ENCODE measurements at places on chromosomes 5 and 9.

DNA sequence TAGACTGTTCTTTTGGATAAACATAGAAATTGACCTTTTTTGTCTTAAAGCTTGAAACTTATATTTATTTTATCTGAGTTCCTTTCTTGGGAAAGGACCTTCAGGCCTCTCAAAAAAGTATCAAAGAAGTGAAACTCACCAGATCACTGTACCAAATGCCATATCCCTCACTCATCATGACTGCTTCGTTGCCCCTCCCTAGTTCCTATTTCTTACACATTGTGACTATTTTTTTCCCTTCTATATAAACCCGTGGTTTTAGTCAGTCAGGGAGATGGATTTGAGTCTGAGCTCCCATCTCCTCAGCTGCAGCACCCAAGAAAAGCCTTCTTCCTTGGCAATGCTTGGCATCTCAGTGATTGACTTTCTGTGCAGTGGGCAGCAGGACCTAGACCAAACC, 129.4 kb downstream of the LPAR1 start:
- DNase-seq, result no peak

DNA sequence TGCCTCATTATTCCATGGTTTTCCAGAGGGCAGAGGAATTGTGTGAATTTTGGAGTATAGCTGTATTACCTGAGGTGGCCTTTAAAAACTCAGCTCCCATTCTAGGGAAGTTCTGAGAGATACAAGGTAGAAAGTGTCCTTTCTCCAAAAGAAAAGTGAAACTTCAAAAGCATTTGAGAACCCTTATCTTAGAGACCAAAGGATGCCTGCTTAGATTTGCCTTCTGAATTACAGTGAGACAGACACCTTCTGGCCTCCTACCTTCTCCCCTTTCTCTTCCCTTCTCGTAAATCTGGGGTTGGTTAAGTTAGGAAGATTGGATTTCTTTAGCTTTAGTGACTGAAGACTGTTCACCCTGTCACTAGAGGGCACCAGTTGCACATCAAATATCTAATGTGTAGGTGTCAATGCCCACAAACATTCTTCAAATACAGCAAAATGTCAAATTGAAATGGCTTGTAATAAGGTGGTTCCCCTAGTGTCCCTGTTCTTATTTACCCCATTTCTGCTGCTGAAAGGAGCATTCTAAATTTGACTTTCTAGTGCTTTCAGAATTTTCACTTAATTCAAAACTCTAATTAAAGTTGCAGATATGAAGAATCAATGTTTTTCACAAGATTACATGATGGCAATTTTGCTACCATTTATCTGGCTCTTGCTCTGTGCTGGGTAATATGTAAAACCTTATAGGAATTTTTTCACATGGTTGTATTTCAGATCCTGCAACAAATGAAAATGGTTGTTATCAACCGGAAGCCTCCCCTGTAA, 46.7 kb downstream of the PRRC1 start:
- peak; percentile 17 for DNase-seq

DNA sequence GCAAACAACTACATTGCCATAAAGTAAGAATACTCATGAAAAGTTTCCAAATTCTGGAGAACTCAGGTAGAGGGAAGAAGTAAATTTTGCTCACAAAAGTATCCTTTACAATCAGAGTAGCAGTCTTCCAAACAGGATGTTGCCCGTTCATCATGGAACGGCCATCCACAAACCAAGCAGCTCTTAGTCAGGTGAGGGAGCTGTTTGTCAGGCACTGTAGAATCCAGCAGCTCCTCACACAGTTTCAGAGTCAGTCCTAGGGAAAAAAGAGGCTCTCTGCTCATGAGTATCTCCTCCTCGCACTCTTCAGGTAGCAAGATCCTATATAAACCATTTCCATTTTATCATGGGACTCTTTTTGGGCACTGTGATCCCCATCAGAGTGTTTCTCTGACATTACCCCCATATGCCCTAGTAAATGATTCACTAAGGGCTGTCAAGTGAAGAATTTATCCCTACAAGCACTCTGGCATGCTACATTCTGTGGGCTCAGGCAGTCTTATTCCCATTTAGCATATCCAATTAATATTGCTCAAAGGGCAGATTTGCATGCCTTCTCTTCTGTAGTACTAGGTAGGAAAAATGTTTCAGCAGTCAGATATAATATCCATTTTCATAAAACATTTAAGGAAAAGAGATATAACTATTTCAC, 97.9 kb downstream of the WDR41 start:
- DNase-seq, result no peak

- no peak for DNase-seq
These were observed 29.0 kb downstream of the STK10 start for GRCh38 chr5:172159016-172159415.

GRCh38 chr9:86344818-86345217, 9.4 kb downstream of the TUT7 start:
- DNase-seq, result no peak

DNA sequence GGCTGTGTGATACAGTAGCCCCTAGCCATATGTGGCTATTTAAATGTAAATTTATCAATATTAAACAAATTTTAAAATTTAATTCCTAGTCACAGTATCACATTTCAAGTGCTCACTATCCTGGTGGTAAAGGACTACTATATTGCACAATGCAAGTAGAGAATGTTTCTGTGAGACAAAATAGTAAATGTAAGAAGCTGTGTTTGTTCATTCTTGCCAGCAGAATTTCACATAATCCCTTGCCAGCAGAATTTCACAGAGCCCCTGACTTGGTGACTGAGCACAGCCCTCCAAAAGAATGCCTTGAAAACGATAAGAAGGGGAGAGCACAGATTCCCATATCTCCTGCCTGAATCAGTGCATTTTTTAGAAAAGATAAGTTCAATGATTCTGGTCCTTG, 75.9 kb upstream of the SELENOP start:
- DNase-seq, result no peak

DNA sequence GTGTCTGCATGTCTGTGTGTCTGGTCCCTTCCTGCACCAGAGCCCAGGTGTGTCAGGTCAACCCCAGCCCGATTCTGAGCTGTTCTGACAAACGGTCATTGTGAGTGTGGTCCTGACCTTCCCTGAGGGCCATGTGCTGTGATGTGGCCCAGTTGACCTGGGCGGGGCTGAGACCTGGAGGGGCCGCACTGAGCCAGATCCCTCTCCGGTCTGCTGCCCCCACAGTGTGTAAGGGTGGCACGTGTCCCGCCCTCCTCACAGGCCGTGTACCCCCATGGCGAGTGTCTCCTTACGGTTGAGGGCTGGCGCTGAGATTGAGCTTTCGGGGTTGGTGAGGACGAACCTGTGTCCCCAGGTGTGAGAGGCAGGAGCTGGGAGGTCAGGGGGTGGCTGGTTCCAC, 136.5 kb downstream of the MRPL36 start:
- no peak for DNase-seq

GRCh38 chr5:148573374-148573773, 81.0 kb downstream of the HTR4 start:
- DNase-seq, result no peak

DNA sequence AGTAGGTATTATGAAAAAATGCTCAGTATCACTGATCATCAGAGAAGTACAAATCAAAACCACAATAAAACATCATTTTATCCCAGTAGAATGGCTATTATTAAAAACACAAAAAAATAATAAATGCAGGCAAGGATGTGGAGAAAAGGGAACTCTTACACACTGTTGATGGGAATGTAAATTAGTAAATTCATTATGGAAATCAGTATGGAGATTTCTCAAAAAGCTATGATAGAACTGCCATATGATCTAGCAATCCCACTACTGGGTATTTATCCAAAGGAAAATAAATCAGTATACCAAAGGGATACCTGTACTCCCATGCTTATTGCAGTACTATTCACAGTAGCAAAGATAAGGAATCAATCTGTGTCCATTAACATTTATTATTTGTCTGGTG, 209.6 kb downstream of the FER start:
- no peak for DNase-seq

GRCh38 chr5:125085797-125086505, 339.5 kb upstream of the ZNF608 start:
- DNase-seq, result no peak
